ENCODE measurements at places on chromosomes 6 and 20. TPM values are rescaled to one million over a fixed set of nuclear protein-coding genes. Genes with fewer than 3 reads are reported as not detected.

DNA sequence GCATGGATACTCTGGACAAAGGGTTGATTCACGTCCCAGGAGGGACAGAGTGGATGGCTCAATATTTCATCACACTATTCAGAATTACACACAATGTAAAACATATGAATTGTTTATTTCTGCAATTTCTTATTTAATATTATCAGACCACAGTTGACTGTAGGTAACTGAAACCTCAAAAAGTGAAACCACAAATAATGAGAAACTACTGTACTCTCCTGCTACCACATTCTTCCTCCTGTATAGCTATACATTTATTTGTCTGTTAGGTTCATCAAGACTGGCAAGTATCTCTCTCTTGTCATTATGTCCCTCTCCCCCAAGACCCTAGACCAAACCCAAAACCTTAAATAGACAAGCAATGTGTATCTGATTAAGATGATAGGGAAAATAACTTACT, 60.0 kb downstream of the SYCP2 start:
- no peak overlapping the region for H3K27ac ChIP-seq
- H3K27me3 ChIP-seq, result peaks cover 2% of the 10 kb centered on the region
- H3K4me1 ChIP-seq, result no peaks in the 10 kb centered on the region
- H3K36me3 ChIP-seq, result no peaks in the 10 kb centered on the region
- no peak for DNase-seq

The SLC17A3 gene
- total RNA-seq, result 0.33 TPM

DNA sequence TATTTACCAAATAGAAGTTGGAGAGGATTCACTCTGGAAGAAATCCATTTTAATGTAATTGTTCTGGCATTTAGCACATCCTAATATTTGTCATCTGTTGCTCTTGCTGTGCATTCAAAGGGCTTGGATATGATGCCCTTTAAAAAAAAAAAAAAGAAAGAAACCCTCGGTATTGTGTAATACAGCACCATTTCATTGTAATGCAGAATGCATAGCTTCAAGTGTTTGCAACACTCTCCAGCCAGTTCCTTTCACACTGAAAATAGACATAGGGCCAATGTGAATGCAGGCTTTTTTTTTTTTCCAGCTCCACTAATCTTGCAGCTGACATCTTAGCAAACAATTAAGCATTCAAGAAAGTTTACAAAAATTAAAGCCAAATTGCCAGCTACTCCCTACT, 197.4 kb upstream of the POU3F2 start:
- peaks cover 3% of the 10 kb centered on the region for H3K27me3 ChIP-seq
- H3K36me3 ChIP-seq, result no peaks in the 10 kb centered on the region
- no peak for DNase-seq
- H3K27ac ChIP-seq, result no peak overlapping the region
- H3K4me1 ChIP-seq, result no peaks in the 10 kb centered on the region

GRCh38 chr20:1557605-1558004, at the start of gene SIRPD:
Gene SIRPD (minus strand): TSS chr20:1557705. CDS start chr20:1557653, 52 bp downstream.
- peaks cover 7% of the 10 kb centered on the region for H3K4me1 ChIP-seq
- no peak for DNase-seq
- H3K4me3 ChIP-seq, result no peak within 1 kb of the TSS
- H3K27me3 ChIP-seq, result no peaks in the 10 kb centered on the region

The CLDN20 gene
- total RNA-seq, result not detected

DNA sequence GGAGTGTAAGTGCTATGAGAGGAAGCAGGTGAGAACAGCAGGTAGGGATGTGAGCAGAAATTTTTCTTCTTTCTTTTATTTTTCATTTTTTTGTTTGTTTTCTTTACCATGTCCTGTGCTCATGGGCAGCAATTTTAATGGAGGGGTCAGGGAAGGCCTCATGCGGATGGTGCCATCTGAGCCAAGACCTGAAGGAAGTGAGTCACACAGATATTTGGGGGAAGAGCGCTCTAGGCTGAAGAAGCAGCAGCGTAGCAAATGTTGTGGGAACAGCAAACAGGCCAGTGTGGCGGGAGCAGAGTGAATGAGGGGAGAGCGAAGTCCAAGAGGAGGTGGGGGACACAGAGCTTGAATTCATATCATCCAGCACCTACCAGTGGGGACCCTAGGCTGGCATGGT, 12.7 kb downstream of the SPDEF start:
- no peaks in the 10 kb centered on the region for H3K36me3 ChIP-seq
- H3K27ac ChIP-seq, result no peak overlapping the region
- H3K4me1 ChIP-seq, result no peaks in the 10 kb centered on the region

DNA sequence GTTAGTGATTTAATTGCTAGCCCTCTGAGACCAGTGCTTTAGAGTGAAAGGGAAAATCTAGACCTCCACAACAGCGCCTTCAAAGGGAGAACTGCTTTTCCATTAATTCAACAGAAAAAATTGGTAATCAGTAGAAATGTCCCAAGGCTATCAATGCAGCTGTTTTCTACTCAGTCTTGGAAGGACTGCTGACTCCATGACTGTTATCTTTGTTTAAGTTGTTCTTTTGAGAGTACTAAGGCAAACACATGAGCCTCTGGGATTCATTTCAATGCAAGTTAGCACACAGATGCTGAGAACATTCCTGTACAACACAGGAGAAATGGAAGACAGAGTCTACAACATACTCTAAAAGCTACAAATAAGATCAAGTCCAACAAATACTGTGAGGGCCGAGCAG, 301.7 kb upstream of the PTCHD4 start:
- H3K4me3 ChIP-seq, result no peak overlapping the region
- no peak for DNase-seq
- no peaks in the 10 kb centered on the region for H3K36me3 ChIP-seq
- H3K27ac ChIP-seq, result no peak overlapping the region
- no peaks in the 10 kb centered on the region for H3K27me3 ChIP-seq

DNA sequence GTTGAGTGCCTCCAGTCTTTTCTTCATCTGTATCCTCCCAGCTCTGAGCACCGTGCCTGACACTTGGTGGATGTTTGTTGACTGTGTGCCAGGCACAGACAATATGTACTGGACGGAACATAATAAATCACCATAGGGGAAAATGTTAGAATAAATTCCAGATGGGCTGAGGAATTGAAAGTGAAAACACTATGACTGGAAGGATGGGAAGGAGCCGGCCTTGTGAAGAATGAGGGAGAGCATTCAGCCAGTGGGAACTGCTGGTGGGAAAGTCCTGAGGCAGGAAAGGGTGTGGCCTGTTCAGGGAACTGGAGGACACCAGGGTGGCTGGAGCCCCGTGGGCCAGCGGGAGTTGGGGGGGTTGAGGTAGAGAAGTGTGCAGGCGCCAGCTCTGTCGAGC, 75.4 kb downstream of the MTHFD1L start:
- H3K27ac ChIP-seq, result no peak overlapping the region
- no peak overlapping the region for H3K4me3 ChIP-seq
- no peak for DNase-seq
- no peaks in the 10 kb centered on the region for H3K27me3 ChIP-seq
- peaks cover 59% of the 10 kb centered on the region for H3K36me3 ChIP-seq

GRCh38 chr6:84568971-84569370, 195.4 kb downstream of the TBX18 start:
- H3K4me3 ChIP-seq, result no peak overlapping the region
- no peak overlapping the region for H3K27ac ChIP-seq
- no peak for DNase-seq

- H3K27ac ChIP-seq, result peak overlapping the region; percentile 90
- no peaks in the 10 kb centered on the region for H3K27me3 ChIP-seq
- peaks cover 87% of the 10 kb centered on the region for H3K4me1 ChIP-seq
- peak overlapping the region; percentile 30 for H3K4me3 ChIP-seq
- no peak for DNase-seq
- peaks cover 55% of the 10 kb centered on the region for H3K36me3 ChIP-seq
These were observed 5.0 kb downstream of the KIF3B start for GRCh38 chr20:32282461-32282860.

- H3K4me3 ChIP-seq, result no peak overlapping the region
- no peaks in the 10 kb centered on the region for H3K36me3 ChIP-seq
- no peak overlapping the region for H3K27ac ChIP-seq
- DNase-seq, result no peak
- no peaks in the 10 kb centered on the region for H3K27me3 ChIP-seq
- H3K4me1 ChIP-seq, result peaks cover 7% of the 10 kb centered on the region
These were observed 22.2 kb upstream of the CCN5 start for GRCh38 chr20:44692932-44693480.

DNA sequence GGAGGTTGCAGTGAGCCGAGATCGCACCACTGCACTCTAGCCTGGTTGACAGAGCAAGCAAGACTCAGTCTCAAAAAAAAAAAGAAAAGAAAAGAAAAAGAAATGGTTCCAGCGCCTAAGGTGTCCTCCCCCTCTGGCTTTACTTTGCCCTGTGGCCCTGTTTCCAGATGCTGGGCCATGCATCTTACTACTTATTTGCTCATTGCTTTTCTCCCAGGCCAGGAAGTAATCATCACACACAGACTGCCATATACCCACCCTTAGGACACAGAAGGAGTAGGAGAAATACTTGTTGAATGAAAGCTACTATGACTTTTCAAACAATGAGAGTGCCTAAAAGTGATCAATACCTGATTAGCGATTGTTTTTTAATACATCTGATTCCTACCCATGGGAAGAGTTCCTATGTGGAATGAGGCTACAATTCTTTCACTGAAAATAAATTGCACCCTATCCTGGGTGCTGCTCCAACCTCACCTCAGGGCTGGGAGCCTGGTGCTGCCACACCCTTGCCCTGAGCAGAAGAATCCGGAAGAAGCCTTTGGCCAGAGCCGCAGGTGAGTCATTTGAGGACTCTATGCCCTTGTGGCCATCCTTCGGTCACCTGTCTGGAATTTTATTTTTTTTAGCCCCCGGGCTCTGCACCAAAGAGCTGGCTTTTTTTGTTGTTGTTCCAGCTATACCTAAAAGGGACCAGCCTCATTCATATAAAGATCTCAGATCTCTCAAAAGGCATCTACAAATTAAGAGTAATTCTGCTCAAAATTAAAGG, 22.7 kb upstream of the TFAP2C start:
- H3K27ac ChIP-seq, result no peak overlapping the region
- H3K27me3 ChIP-seq, result no peaks in the 10 kb centered on the region
- H3K4me1 ChIP-seq, result no peaks in the 10 kb centered on the region

The NMBR gene
- total RNA-seq, result not detected

The PARD6B gene
- 6.2 TPM for total RNA-seq

- no peak for DNase-seq
- no peaks in the 10 kb centered on the region for H3K27me3 ChIP-seq
- H3K4me3 ChIP-seq, result no peak overlapping the region
- H3K4me1 ChIP-seq, result no peaks in the 10 kb centered on the region
- no peak overlapping the region for H3K27ac ChIP-seq
These were observed 69.6 kb downstream of the PHACTR2 start for GRCh38 chr6:143747347-143747842.

- H3K4me3 ChIP-seq, result no peak overlapping the region
- H3K27me3 ChIP-seq, result peaks cover 3% of the 10 kb centered on the region
- H3K4me1 ChIP-seq, result no peaks in the 10 kb centered on the region
- no peaks in the 10 kb centered on the region for H3K36me3 ChIP-seq
These were observed 30.9 kb upstream of the SMOC2 start for GRCh38 chr6:168410035-168410434.

The PPP1R3G gene
- 0.09 TPM for total RNA-seq

- H3K27ac ChIP-seq, result no peak overlapping the region
- no peaks in the 10 kb centered on the region for H3K4me1 ChIP-seq
- H3K27me3 ChIP-seq, result peaks cover 6% of the 10 kb centered on the region
- no peak overlapping the region for H3K4me3 ChIP-seq
- H3K36me3 ChIP-seq, result no peaks in the 10 kb centered on the region
These were observed 25.7 kb downstream of the FOXC1 start for GRCh38 chr6:1635305-1636010.

The TAGAP gene
- 44.8 TPM for total RNA-seq

The DEFB132 gene
- not detected for total RNA-seq

- no peaks in the 10 kb centered on the region for H3K4me1 ChIP-seq
- no peaks in the 10 kb centered on the region for H3K36me3 ChIP-seq
- no peak overlapping the region for H3K27ac ChIP-seq
- peak; percentile 26 for DNase-seq
- peaks cover 11% of the 10 kb centered on the region for H3K27me3 ChIP-seq
- no peak overlapping the region for H3K4me3 ChIP-seq
These were observed 32.5 kb upstream of the ASCC3 start for GRCh38 chr6:100913400-100914276.

DNA sequence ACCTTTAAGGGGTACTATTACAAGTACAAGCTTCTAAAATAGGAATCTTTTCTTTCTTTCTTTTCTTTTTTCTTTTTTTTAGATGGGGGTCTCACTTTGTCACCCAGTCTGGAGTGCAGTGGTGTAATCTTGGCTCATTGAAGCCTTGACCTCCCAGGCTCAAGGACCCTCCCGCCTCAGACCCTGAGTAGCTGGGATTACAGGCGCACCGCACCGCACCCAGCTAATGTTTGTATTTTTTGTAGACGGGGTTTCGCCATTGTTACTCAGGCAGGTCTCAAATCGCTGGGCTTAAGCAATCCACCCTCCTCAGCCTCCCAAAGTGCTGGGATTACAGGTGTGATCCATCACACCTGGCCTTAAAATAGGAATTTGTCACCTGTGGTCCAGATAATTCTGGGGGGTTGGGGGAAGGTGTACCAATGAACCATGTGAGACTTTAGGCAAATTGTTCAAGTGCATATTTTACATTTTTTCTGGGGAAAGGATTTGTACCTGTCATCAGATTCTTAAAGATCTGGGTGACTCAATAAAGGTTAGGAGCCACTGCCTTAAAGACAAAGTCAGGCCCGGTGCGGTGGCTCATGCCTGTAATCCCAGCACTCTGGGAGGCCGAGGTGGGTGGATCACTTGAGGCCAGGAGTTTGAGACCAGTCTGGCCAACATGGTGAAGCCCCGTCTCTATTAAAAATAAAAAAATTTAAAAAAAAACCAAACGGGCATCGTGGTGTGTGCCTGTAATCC, 19.7 kb upstream of the SYNJ2 start:
- peak overlapping the region; percentile 43 for H3K4me3 ChIP-seq
- H3K27me3 ChIP-seq, result peaks cover 1% of the 10 kb centered on the region
- H3K27ac ChIP-seq, result peak overlapping the region; percentile 92
- peaks cover 9% of the 10 kb centered on the region for H3K36me3 ChIP-seq

GRCh38 chr20:49207076-49207475, 12.1 kb upstream of the DDX27 start:
- H3K4me1 ChIP-seq, result no peaks in the 10 kb centered on the region
- no peaks in the 10 kb centered on the region for H3K36me3 ChIP-seq
- peak; percentile 55 for DNase-seq
- no peaks in the 10 kb centered on the region for H3K27me3 ChIP-seq
- H3K27ac ChIP-seq, result no peak overlapping the region

GRCh38 chr20:59939879-59940128, 301 bp downstream of the PPP1R3D start:
- H3K36me3 ChIP-seq, result peaks cover 18% of the 10 kb centered on the region
- H3K27ac ChIP-seq, result peak overlapping the region; percentile 78
- peaks cover 36% of the 10 kb centered on the region for H3K4me1 ChIP-seq
- H3K4me3 ChIP-seq, result peak overlapping the region; percentile 90
- H3K27me3 ChIP-seq, result no peaks in the 10 kb centered on the region

DNA sequence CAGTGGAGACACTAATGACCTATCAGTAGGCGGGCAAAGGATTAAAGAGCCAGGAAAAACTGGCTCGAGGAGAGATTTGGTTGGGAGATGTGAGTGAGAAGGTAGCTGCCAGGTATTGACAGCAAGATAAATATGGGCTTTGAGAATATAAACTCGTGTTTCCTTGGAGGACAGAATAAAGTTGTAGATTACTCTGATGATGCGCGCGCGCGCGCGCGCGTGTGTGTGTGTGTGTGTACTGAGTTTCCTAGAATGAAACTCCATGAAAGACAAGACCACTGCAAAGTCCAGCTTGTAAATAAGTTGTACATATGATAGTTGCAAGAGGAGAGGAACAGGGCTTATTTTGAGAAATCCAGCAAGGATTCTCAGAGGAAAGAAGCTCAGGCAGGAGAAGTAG, 13.3 kb upstream of the TREM2 start:
- H3K27me3 ChIP-seq, result peaks cover 5% of the 10 kb centered on the region
- no peak for DNase-seq
- H3K4me1 ChIP-seq, result no peaks in the 10 kb centered on the region
- H3K36me3 ChIP-seq, result no peaks in the 10 kb centered on the region
- no peak overlapping the region for H3K4me3 ChIP-seq
